ENCODE measurements at places on chromosomes 5 and 9. TPM values are rescaled to one million over a fixed set of nuclear protein-coding genes. Genes with fewer than 3 reads are reported as not detected.

Gene RUSC2
- 0.50 TPM for total RNA-seq

Gene CCNO
- not detected for total RNA-seq

Gene INSL4
- not detected for total RNA-seq

Gene TBC1D13
- total RNA-seq = 28.0 TPM

Gene TAS2R1
- not detected for total RNA-seq

Gene ELP1
- 32.3 TPM for total RNA-seq

- H3K27me3 ChIP-seq = no peaks in the 10 kb centered on the region
- no peaks in the 10 kb centered on the region for H3K4me1 ChIP-seq
- H3K36me3 ChIP-seq = no peaks in the 10 kb centered on the region
- DNase-seq = no peak
- no peak overlapping the region for H3K4me3 ChIP-seq
These were observed 1967.0 kb upstream of the CDH9 start for GRCh38 chr5:29005386-29005785.

DNA sequence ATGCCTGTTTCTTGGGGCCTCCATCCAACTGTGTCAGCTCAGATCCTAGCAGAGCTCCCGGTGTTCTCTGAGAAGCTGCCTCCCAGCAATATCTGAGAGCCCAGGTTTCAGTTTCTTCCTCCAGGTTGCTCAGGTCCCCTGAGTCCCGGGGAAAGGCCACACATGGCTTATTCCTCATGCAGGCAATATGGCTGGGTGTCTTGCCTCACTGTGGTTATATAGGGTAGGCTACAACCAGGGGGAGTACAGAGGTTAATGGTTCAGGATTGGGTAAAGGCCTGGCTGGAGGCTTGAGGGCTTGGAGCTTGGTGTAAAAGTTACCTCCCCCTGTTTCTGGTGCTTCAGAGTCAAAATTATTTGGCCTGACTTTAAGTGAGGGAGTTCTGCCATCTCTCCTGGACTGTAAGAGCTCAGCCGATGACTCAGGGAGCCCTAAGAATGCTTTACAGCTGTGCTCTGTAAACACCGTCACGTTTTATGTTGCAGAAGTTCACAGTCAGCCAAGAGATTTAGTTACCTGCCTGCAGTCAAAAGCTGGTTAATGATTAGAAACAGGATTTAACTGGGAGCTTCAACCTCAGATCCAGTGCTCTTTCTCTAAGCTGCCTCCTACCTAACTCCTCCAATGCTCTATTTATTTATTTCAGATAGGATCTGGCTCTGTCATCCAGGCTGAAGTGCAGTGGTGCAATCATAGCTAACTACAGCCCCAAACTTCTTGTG is 24.3 kb upstream of the UBAP2 start:
- no peak for DNase-seq
- H3K4me3 ChIP-seq = no peak overlapping the region
- no peaks in the 10 kb centered on the region for H3K4me1 ChIP-seq

DNA sequence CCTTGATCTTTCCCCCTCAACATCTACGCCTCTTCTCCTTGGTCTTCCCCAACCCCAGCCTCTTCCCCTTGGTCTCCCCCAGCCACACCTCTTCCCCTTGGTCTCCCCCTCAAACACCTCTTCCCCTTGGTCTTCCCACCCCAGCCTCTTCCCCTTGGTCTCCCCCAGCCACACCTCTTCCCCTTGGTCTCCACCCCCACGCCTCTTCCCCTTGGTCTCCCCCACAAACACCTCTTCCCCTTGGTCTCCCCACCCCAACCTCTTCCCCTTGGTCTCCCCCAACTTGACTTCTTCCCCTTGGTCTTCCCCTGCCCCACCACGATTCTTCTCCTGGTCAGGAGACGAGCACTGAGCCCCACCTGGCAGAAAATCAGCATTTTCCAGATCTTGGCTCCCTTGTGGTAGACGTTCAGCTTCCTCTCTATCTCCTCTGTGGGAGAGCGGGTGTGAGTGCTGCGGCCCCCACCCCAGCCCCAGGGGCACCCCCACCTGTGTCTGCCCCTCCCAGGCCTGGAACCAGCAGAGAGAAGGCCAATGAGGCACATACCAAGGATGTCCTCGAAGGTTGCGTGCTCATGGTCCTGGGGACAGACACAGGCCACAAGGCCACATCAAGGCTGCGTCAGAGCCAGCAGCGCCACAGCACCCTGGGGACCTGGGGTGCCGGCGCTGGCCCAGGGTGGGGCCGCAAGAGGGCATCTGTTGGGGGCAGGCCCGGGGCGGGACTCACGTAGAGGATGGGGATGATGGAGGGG is 7.0 kb downstream of the NSMF start:
- H3K27ac ChIP-seq = no peak overlapping the region
- no peak for DNase-seq
- no peak overlapping the region for H3K4me3 ChIP-seq
- H3K27me3 ChIP-seq = no peaks in the 10 kb centered on the region
- no peaks in the 10 kb centered on the region for H3K36me3 ChIP-seq
- H3K4me1 ChIP-seq = peaks cover 50% of the 10 kb centered on the region

DNA sequence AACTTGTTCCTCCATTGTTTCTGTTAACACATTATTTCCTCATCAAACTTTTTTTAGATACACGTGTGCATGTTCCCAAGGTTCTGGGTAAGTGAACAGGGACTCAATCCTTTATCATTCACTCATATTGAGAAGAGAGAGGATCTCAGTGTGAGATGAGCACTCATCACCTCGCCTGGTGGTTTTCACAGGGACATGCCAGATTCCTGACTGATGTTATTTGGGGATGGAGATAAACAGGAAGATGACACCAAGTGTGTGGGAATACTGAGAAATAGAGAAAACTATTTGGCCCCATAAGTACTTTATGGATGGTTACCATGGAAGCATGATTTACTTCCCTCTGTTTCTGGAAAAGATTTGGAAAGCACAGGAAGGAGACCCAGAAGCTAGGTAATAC is 533.3 kb upstream of the DMAC1 start:
- DNase-seq = no peak
- no peak overlapping the region for H3K4me3 ChIP-seq
- no peaks in the 10 kb centered on the region for H3K36me3 ChIP-seq
- H3K27ac ChIP-seq = no peak overlapping the region
- no peaks in the 10 kb centered on the region for H3K27me3 ChIP-seq
- H3K4me1 ChIP-seq = no peaks in the 10 kb centered on the region

DNA sequence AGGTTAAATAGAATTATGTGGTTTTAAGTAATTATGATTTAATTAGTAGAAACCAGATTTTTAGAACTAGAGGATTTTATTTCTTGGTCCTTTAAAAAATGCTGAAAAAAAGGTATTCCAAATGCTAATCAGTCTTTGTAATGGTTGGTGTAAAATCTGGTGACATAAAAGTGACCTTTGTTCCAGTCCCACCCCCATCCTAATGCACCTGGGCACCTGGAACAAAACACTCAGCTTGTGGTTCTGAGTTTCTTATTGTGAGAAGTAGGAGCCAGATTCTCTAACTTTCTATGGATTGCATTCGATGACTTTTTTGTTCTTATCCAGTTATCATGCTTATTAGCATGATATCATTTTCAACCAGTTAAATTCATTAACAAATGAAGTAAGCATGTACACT is 115.1 kb upstream of the CTNND2 start:
- no peak overlapping the region for H3K4me3 ChIP-seq
- no peak for DNase-seq
- H3K27ac ChIP-seq = no peak overlapping the region
- H3K27me3 ChIP-seq = no peaks in the 10 kb centered on the region
- no peaks in the 10 kb centered on the region for H3K36me3 ChIP-seq

- H3K4me3 ChIP-seq = no peak overlapping the region
- no peak for DNase-seq
- H3K36me3 ChIP-seq = no peaks in the 10 kb centered on the region
- no peaks in the 10 kb centered on the region for H3K27me3 ChIP-seq
- H3K4me1 ChIP-seq = no peaks in the 10 kb centered on the region
- H3K27ac ChIP-seq = no peak overlapping the region
These were observed 170.0 kb upstream of the RGMB start for GRCh38 chr5:98603456-98603855.

GRCh38 chr9:25412646-25413045 is 265.6 kb downstream of the TUSC1 start:
- H3K36me3 ChIP-seq = no peaks in the 10 kb centered on the region
- no peak for DNase-seq

Data from CD4-positive, alpha-beta memory T cell (primary cell).